Aorta (tissue), 5 donors: ENCODE measurements at places on chromosomes 4 and X. TPM values are rescaled to one million over a fixed set of nuclear protein-coding genes. Genes with fewer than 3 reads are reported as not detected.

ADH6 gene
- polyA plus RNA-seq: 0.36 TPM

SSX5 gene
- polyA plus RNA-seq: not detected

STARD8 gene
- 1.9 TPM for polyA plus RNA-seq

PAGE2B gene
- polyA plus RNA-seq: not detected

DNA sequence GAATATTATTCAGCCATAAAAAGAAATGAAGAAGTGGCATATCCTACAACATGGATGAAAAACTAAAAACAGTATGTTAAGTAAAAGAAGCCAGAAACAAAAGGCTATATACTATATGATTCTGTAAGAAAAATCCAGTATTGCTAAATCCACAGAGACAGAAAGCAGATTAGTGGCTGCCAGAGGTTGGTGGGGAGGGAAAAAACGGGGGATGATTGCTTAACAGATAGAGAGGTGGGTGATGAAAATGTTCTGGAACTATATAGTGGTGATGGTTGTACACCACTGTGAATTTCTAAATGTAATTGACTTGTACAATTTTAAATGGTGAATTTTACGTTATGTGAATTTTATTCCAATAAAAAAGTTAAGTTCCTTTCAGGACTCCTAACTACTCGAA, 157.6 kb upstream of the SH3RF1 start:
- H3K27ac ChIP-seq: no peak overlapping the region
- H3K36me3 ChIP-seq: no peaks in the 10 kb centered on the region
- no peak for DNase-seq

GRCh38 chrX:9609987-9610386, 145.1 kb downstream of the TBL1X start:
- no peak for DNase-seq
- peaks cover 4% of the 10 kb centered on the region for H3K4me1 ChIP-seq
- H3K36me3 ChIP-seq: no peaks in the 10 kb centered on the region
- H3K27ac ChIP-seq: no peak overlapping the region

- no peak for DNase-seq
- peaks cover 2% of the 10 kb centered on the region for H3K36me3 ChIP-seq
- no peak overlapping the region for H3K4me3 ChIP-seq
- no peaks in the 10 kb centered on the region for H3K4me1 ChIP-seq
- H3K27me3 ChIP-seq: no peaks in the 10 kb centered on the region
These were observed 390.1 kb downstream of the UNC5C start for GRCh38 chr4:95158626-95159025.

- H3K27me3 ChIP-seq: no peaks in the 10 kb centered on the region
- no peaks in the 10 kb centered on the region for H3K4me1 ChIP-seq
- no peak overlapping the region for H3K27ac ChIP-seq
- no peak overlapping the region for H3K4me3 ChIP-seq
These were observed 7.8 kb upstream of the ZNF718 start for GRCh38 chr4:116499-116898.

DNA sequence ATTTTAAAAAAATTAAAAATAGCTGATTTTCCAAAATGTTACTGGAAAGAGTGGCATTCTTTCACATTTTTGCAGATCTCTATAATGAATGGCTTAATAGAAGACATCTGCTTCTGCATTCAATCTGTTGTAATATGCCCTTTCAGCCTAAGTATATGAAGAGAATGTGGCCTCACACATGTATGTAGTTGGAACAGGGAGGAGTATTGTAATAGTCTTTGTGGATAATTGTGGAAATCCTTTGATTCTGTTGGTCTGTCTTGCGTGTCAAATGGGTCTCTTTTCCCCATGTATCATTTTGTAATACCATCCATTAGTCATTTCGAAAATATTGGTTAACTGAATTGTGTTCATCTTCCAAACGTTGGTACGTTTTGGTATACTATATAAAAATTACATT, 11.6 kb downstream of the TXLNG start:
- no peak overlapping the region for H3K4me3 ChIP-seq
- H3K27ac ChIP-seq: no peak overlapping the region
- H3K4me1 ChIP-seq: no peaks in the 10 kb centered on the region
- H3K36me3 ChIP-seq: peaks cover 3% of the 10 kb centered on the region
- no peak for DNase-seq

GRCh38 chrX:99933865-99934264, 476.2 kb downstream of the PCDH19 start:
- no peak for DNase-seq
- no peaks in the 10 kb centered on the region for H3K4me1 ChIP-seq
- H3K4me3 ChIP-seq: no peak overlapping the region

GRCh38 chr4:24674279-24674678, 89.9 kb upstream of the DHX15 start:
- no peak for DNase-seq
- no peak overlapping the region for H3K4me3 ChIP-seq
- no peak overlapping the region for H3K27ac ChIP-seq
- H3K27me3 ChIP-seq: peaks cover 2% of the 10 kb centered on the region
- no peaks in the 10 kb centered on the region for H3K36me3 ChIP-seq

DNA sequence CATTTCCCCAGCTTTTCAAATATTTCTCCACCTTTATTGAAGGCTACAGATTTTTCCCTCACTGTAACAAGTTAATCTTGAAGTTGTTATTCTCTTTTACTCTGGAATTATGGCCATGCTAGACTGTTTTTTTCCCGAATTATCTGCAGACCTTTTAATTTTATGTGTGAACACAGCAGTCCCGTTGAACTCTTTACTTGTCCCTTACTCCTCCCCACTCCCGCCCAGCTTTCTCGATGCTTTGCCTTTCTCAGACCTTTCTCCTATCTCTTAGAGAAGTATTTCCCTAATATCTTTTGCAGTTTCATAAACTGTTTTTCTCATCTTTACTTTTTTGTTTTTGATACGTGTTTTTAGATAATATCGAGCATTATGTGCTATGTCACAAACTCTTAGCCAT, 776 bp downstream of the CEP44 start:
- H3K27me3 ChIP-seq: no peaks in the 10 kb centered on the region
- H3K36me3 ChIP-seq: no peaks in the 10 kb centered on the region
- no peak for DNase-seq
